ENCODE measurements at places on chromosomes 2 and 18.

GRCh38 chr2:103445347-103445746 lies 683.5 kb downstream of the TMEM182 start:
- DNase-seq: no peak

GRCh38 chr2:73922681-73923080 lies 4.0 kb upstream of the DGUOK start:
- no peak for DNase-seq

- DNase-seq: no peak
Measured at GRCh38 chr2:86249579-86250391, 50.5 kb downstream of the MRPL35 start.

DNA sequence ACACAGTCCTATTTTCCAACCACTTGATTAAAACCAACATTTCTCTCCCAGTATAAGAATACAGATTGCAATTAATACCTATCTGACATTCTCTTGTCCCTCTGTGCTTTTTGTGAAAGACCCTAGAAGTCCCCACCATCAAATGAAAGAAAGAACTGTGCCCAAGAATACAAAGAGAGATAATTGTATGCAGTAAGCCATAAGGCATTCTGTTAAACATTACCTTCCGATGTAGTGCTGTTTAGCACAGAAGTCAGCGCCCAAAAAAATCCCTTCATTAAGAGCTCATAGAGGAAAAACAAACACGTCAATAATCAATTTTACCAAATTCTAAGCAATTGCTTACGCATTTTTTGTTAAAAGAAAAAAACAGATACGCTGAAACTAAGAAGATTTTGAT lies 41.1 kb downstream of the ZNF516 start:
- no peak for DNase-seq

DNA sequence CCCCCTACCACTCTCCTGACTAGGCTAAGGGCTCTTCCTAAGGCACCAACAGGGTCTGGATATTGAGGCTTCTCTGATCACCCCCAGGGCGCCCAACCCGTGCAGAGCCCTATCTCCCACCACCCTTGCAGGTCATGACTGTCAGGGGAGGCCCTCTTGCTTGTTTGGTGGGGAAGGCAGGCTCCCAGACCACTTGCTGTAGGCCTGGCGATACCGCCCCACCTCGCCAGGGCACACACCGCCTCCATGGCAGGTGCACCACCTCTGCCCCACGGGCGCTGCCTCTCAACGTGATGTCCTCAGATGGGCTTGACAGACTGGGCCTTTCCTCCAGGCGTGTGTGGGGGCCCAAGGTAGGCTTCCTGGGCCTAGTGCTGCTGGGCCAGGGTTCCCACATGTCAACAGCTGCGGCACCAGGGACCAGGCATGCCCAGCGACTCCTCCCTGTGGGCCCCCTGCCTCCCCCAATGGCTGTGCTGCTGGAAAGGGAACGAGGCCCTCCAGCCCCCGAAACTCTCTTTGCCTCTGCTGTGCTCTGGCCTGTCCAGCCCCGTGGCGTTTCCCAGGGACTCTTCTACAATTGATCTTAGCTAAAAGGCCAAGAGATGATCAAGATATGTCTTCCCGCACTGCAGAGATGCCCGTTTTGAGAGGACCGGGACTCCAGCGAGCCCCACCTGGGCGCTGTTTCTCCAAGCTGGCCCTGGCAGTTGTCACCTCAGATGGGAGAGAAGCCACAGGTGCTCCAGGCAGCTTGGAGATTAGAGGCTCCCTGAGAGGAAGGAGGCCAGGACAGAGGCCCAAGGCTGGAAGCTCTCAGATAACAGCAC lies 7.5 kb downstream of the NPPC start:
- no peak for DNase-seq

GRCh38 chr2:221310730-221311129 lies 261.4 kb downstream of the EPHA4 start:
- DNase-seq: no peak
